ENCODE measurements at places on chromosomes 3 and 15. TPM values are rescaled to one million over a fixed set of nuclear protein-coding genes. Genes with fewer than 3 reads are reported as not detected.
A peak's percentile ranks its signal among the peaks of the same experiment; 100 is the strongest.

DNA sequence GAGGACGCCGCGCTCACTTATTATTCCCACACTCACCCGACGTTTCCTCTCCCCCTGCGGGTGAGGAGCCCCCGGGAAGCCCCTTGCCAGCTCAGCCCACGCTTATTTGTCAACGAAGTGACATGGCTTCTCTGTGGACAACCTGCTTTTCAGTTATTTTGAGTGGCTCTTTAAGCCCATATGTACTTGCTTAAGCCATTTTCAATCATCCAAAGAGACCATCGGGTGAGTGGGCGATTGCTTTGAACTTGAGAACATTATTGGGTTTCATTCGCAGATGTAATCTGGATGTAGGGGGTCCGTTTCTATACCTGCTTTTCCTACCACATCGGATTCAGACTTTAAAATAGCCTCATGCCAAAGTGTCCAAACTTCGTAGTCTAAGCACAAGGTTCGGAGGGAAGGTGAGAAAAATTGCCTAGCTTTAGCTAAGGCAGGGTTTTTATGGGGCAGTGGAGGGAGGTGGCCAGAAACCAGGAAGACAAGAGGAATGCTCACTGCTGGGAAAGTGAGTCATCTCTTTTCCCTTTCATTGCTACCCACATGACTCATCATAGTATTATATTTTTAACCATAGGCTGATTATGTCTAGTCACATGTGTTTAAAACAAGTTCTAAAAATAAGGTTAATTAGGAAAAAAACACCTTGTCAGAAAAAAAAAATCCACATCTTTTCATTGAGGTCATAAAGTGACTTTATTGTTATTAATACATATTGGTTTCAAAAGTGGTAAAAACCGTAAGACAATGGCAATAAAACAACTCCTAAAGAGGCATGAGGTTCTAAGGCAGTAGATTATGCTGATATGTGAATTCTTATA is 773.1 kb upstream of the NR2F2 start:
- no peaks in the 10 kb centered on the region for H3K27me3 ChIP-seq
- no peak overlapping the region for H3K4me3 ChIP-seq
- DNase-seq: no peak

Gene GOLGA6A
- 0.25 TPM for total RNA-seq

DNA sequence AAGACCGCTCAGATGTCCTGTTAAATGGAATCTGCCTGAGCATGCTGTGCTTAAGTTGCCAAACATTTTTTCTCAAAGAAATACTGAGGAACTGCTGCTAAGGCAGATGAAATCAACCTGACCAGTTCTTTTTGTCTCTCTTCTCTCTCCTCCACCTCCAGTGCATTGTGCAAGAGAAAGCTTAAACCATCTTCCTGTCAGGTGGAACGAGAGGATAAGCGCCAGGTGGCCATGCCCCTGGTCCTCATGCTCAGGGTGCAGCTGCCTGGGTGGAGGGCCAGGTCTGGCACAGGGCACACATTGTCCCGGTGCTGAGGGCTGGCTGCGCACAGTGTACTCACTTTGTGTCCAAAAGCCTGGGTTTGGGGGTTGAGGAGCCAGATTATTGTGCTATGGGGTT is 176.2 kb upstream of the TP63 start:
- H3K27ac ChIP-seq: no peak overlapping the region
- H3K4me3 ChIP-seq: no peak overlapping the region
- H3K36me3 ChIP-seq: no peaks in the 10 kb centered on the region
- no peaks in the 10 kb centered on the region for H3K4me1 ChIP-seq

Gene TMEM207
- total RNA-seq: not detected

Gene TMA7
- 251 TPM for total RNA-seq

- H3K4me3 ChIP-seq: no peak overlapping the region
- DNase-seq: no peak
- no peaks in the 10 kb centered on the region for H3K27me3 ChIP-seq
- peaks cover 67% of the 10 kb centered on the region for H3K4me1 ChIP-seq
- peak overlapping the region; percentile 85 for H3K27ac ChIP-seq
Observed at GRCh38 chr15:68418611-68419161, 13.3 kb downstream of the ITGA11 start.

DNA sequence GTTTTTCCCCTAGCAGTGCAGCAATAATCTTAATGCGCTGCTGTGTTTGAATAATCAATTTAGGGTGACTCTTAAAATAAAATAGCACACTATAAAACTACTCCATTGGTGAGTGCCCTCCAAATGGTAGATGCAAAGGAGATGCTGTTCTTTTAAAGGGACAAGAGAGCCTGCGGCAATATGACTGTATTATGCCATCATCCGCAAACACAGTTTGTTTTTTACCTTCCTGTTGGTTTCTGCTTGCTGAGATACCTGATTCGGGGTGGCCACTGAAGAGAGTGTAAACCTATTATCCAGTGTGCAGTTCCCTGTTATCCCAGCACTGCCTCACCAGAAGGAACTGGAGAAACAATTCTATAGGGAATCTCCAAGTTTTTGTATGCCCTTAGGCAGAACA is 523.1 kb upstream of the TGFBR2 start:
- no peak overlapping the region for H3K27ac ChIP-seq
- no peak for DNase-seq

- H3K36me3 ChIP-seq: peaks cover 9% of the 10 kb centered on the region
- DNase-seq: no peak
- no peaks in the 10 kb centered on the region for H3K27me3 ChIP-seq
- no peak overlapping the region for H3K27ac ChIP-seq
Observed at GRCh38 chr3:63921741-63922482, 9.7 kb upstream of the SCAANT1 start.

- peak overlapping the region; percentile 88 for H3K27ac ChIP-seq
- H3K4me3 ChIP-seq: peak overlapping the region; percentile 71
- H3K36me3 ChIP-seq: no peaks in the 10 kb centered on the region
- peak; percentile 72 for DNase-seq
- H3K27me3 ChIP-seq: no peaks in the 10 kb centered on the region
Observed at GRCh38 chr15:51736751-51737521, 519 bp downstream of the LYSMD2 start.

Gene TUSC7
- not detected for total RNA-seq

DNA sequence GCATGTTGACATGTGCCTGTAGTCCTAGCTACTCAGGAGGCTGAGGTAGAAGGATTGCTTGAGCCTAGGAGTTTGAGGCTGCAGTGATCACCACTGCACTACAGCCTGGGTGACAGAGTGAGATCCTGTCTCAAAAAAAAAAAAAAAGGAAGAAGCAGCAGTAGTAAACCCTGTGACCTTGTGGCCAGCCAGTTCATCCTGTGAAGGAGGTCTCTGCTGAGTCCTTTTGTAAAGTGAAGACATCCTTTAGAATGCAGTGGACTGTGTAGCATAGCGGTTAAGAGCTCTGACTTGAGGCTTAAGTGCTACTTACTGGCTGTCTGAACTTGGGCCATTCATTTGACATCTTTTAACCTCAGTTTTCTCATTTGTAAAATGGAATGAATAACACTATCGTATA is 8.3 kb downstream of the EXOSC7 start:
- peaks cover 69% of the 10 kb centered on the region for H3K4me1 ChIP-seq
- no peak overlapping the region for H3K4me3 ChIP-seq
- DNase-seq: no peak
- no peaks in the 10 kb centered on the region for H3K27me3 ChIP-seq
- H3K27ac ChIP-seq: peak overlapping the region; percentile 75

GRCh38 chr15:33377204-33377603 is 66.4 kb downstream of the RYR3 start:
- no peaks in the 10 kb centered on the region for H3K36me3 ChIP-seq
- no peaks in the 10 kb centered on the region for H3K27me3 ChIP-seq
- H3K4me3 ChIP-seq: no peak overlapping the region
- H3K27ac ChIP-seq: no peak overlapping the region
- no peaks in the 10 kb centered on the region for H3K4me1 ChIP-seq

- DNase-seq: no peak
- no peaks in the 10 kb centered on the region for H3K4me1 ChIP-seq
- no peaks in the 10 kb centered on the region for H3K36me3 ChIP-seq
- no peak overlapping the region for H3K4me3 ChIP-seq
- H3K27ac ChIP-seq: no peak overlapping the region
Observed at GRCh38 chr3:39346785-39347585, 17.5 kb downstream of the CCR8 start.

Gene NIPA2
- 23.1 TPM for total RNA-seq

- no peak overlapping the region for H3K4me3 ChIP-seq
- peaks cover 24% of the 10 kb centered on the region for H3K4me1 ChIP-seq
- H3K27me3 ChIP-seq: no peaks in the 10 kb centered on the region
Observed at GRCh38 chr15:57387564-57388076, 11.3 kb downstream of the CGNL1 start.

Gene STRIT1
- total RNA-seq: not detected

- H3K27ac ChIP-seq: no peak overlapping the region
- no peak overlapping the region for H3K4me3 ChIP-seq
- no peaks in the 10 kb centered on the region for H3K36me3 ChIP-seq
Observed at GRCh38 chr3:55169608-55170072, 241.8 kb upstream of the LRTM1 start.

Gene MEX3B
- total RNA-seq: 5.2 TPM

Gene SV2B
- 3.2 TPM for total RNA-seq

Gene SLC2A2
- total RNA-seq: not detected

DNA sequence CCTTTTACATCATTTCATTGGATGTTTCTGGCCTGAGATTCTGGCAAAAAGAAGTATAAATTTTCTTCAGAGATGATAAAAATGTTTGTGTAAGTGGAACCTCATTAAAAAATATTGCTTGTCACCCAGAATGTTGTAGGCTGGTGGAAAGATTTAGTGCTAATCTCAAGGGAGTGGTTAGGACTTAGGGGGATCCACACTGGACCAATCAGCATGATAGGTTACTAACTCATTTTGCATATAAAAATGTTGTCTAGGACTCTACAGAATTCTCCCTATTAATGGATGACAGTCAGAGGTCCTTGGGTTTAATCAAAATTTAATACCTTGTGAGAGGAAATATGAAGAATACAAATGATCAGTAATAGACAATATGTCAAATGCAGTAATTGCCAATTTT is 108.6 kb upstream of the TNIK start:
- no peaks in the 10 kb centered on the region for H3K4me1 ChIP-seq
- no peak for DNase-seq
- H3K36me3 ChIP-seq: no peaks in the 10 kb centered on the region
- H3K27me3 ChIP-seq: no peaks in the 10 kb centered on the region
- H3K4me3 ChIP-seq: no peak overlapping the region

DNA sequence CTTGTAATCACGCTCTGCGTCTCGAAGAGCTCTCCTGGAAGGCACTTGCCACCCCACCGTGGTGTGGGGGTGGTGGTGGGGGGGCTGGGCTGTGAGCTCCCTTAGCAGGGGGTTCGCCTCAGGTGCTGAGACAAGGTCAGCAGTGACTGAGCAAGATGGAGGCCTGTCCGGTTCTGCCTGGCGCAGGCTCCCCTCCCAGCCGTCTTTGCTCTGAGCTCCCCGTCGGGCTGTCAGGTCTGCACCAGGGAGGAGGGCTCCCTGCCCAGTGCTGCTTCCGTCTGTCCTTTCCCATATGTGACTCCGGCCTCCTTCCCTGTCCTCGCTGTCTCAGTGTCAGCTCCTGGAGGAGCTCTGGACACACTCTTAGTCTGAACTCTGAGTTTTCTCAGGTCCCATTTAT is 80.0 kb downstream of the PLXNA1 start:
- H3K4me3 ChIP-seq: no peak overlapping the region
- no peaks in the 10 kb centered on the region for H3K4me1 ChIP-seq
- no peak overlapping the region for H3K27ac ChIP-seq
- H3K27me3 ChIP-seq: no peaks in the 10 kb centered on the region
- no peaks in the 10 kb centered on the region for H3K36me3 ChIP-seq

- no peaks in the 10 kb centered on the region for H3K36me3 ChIP-seq
- DNase-seq: no peak
- H3K4me1 ChIP-seq: peaks cover 26% of the 10 kb centered on the region
- H3K27me3 ChIP-seq: no peaks in the 10 kb centered on the region
- H3K4me3 ChIP-seq: no peak overlapping the region
- no peak overlapping the region for H3K27ac ChIP-seq
Observed at GRCh38 chr3:72658466-72659100, 189.7 kb downstream of the SHQ1 start.

Gene XXYLT1
- 14.5 TPM for total RNA-seq

Gene WDR93
- not detected for total RNA-seq

- no peaks in the 10 kb centered on the region for H3K4me1 ChIP-seq
- H3K4me3 ChIP-seq: no peak overlapping the region
- DNase-seq: no peak
- H3K27me3 ChIP-seq: no peaks in the 10 kb centered on the region
- no peak overlapping the region for H3K27ac ChIP-seq
- H3K36me3 ChIP-seq: no peaks in the 10 kb centered on the region
Observed at GRCh38 chr3:108441071-108441507, 69.3 kb downstream of the MYH15 start.

GRCh38 chr3:150220799-150221198 is 187.3 kb upstream of the TSC22D2 start:
- peak overlapping the region; percentile 27 for H3K4me3 ChIP-seq
- no peaks in the 10 kb centered on the region for H3K36me3 ChIP-seq
- H3K27ac ChIP-seq: peak overlapping the region; percentile 5
- no peak for DNase-seq
- H3K27me3 ChIP-seq: no peaks in the 10 kb centered on the region

Gene AHSG
- not detected for total RNA-seq

DNA sequence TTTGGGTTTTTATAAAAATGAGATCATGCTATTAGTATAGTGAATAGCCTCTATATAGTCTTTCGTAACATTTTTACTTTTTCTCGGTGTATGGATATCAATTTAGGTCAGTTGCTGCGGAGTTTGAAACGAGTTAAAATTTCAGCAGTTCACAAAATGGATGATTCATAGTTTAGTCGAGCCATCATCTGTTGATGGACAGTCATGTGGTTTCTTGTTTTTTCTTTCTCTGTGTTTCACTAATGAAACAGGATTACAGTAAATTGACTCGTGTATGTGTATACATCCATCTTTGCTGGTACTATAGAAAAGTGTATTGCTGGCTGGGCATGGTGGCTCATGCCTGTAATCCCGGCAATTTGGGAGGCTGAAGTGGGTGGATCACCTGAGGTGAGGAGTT is 106.8 kb downstream of the IGF1R start:
- no peaks in the 10 kb centered on the region for H3K36me3 ChIP-seq
- no peak for DNase-seq
- no peak overlapping the region for H3K27ac ChIP-seq
- H3K4me3 ChIP-seq: no peak overlapping the region

DNA sequence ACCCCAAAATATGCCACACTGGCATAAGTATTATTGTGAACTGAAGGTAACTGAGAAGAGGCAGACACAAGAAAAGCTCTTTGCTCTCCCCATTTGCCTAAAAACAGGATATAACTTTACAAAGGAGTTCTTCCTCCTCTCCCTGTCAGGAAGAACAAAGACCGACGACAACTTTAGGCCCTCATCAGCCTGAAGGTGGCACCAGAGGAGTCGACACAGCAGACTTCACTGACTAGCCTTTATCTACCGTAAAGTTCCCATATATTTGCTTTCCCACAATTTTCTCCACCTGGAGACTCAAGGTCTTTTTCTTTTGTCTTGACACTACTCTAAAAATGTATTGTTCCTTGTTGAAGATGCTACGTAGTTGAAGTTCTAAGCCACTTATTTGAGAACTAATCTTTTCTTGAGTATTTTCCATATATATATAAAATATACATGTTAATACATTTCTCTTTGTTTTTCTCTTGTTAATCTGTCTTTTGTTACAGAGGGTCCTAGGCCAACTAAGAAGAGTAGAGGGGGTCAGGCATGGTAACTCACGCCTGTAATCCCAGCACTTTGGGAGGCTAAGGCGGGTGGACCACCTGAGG is 16.2 kb upstream of the XIRP1 start:
- DNase-seq: no peak
- H3K4me1 ChIP-seq: no peaks in the 10 kb centered on the region
